Stimulated activated CD8-positive, alpha-beta memory T cell treated with anti-CD3 and anti-CD28 coated beads, Interleukin-4, amount 100 ng/mL, for 1 hour (primary cell): ENCODE measurements at places on chromosomes 3 and 15.

- no peak for DNase-seq
Observed at GRCh38 chr3:78427303-78427702, 1340.5 kb downstream of the ROBO1 start.

DNA sequence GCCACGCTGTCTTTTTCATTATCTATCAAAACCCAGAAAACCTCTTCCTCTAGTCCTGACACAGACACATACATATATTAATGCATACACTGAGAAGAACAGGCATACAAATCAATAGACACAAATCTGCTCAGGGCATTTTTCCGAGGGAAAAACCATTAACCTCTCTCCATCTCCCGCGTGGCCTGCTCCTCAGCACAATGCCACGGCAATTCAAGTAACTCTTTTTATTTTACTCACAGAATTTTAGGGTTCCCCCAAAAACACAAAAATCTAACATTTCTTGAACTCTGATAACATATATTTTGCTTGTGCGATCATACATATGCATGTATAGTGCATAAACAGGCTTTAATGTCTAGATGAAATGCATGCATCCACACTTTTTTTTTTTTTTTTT lies 110.8 kb upstream of the NSMCE3 start:
- DNase-seq: no peak

- no peak for DNase-seq
Observed at GRCh38 chr3:194487289-194488054, 670 bp upstream of the ATP13A3 start.

GRCh38 chr3:3771567-3771966 lies 27.7 kb upstream of the LRRN1 start:
- DNase-seq: no peak

DNA sequence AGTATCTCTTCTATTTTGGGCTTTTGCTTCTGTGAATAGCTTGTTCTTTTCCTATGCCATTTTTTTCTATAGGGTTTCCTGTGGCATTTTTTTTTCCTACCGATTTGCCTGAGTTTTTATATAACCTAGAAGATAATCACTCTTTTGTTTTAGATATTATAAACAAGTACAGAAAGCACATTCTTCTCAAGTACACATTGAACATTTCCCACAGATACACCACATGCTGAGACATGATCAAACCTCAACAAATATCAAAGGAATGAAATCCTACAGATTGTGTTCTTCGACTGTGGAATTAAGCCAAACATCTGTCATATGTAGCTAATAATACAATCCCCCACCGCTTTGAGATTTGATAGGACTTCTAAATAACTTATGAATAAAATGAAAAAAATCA lies 9.1 kb upstream of the FEM1B start:
- no peak for DNase-seq

- DNase-seq: no peak
Observed at GRCh38 chr3:120487191-120487650, 36.4 kb upstream of the FSTL1 start.
